ENCODE measurements at places on chromosomes 6 and 20.

GRCh38 chr6:88513471-88513870 is 347.3 kb upstream of the CNR1 start:
- no peak for DNase-seq

DNA sequence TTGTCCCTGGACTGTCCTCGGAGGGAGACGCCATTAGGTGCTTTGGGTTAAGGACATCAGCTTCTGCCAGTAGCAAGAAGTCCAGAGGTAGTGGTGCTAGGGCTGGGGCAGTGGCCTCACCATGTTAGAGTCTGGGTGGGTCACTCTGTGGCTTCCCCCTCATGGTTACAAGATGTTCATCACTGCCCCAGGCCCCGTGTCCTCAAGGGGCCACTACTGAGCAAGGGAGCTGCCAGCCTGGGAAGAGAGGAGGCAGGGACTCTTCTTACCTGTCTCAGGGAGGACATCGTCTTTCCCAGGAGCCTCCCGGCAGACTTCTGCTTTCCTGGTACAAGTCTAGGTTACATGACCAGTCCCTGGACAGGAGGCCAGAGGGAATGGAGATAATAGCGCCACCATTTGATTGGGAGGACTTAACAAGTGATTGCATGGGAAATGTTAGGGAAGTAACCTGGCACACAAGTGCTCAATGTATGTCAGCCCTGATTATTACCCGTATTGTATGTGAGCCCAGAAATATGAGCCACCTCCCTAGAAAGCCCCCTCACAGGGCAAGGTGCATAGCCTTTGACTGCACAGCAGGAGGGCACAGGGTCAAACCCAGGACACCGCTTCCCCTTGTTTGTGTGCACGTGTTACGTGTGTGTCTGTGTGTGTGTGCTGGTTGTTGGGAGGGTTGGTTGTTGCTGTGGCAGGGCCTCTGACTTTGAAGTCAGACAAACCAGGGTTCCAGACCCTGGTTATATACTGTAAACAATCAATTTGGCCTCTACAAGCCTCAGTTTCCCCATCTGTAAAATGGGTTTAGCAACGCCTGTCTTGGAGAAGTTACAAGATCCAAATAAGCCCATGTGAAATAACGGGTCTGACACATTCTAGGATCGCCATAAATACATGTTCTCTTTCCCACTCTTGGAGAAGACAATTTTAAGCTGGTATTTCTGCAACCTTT is 30.0 kb downstream of the SIRPA start:
- no peak for DNase-seq

DNA sequence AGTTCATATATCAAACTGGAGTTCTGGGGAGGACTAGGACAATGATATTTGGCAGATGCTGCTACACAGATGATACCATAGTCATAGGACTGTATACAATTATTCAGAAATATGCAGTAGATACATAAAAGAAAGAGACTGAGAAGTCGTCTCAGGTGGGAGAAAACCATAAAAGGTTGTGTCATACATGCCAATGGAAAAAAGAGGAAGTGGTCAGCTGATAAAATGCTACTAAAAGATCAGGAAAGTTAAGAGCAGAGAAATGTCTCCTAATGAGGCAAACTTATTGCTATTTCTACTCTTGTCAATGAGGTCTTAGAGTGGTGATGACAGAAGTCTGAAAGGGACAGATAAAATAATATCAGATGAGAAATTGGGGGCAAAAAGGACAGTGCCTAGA is 407.6 kb downstream of the COL12A1 start:
- DNase-seq = no peak

- peak; percentile 12 for DNase-seq
These were observed 816 bp upstream of the MAN1A1 start for GRCh38 chr6:119350202-119350951.

GRCh38 chr20:19210391-19211155 is 1.9 kb upstream of the SLC24A3 start:
- DNase-seq = no peak

- DNase-seq = no peak
These were observed 43.5 kb downstream of the ANKRD60 start for GRCh38 chr20:58184984-58185383.

- no peak for DNase-seq
These were observed 64.2 kb downstream of the TFAP2A start for GRCh38 chr6:10350720-10351119.

DNA sequence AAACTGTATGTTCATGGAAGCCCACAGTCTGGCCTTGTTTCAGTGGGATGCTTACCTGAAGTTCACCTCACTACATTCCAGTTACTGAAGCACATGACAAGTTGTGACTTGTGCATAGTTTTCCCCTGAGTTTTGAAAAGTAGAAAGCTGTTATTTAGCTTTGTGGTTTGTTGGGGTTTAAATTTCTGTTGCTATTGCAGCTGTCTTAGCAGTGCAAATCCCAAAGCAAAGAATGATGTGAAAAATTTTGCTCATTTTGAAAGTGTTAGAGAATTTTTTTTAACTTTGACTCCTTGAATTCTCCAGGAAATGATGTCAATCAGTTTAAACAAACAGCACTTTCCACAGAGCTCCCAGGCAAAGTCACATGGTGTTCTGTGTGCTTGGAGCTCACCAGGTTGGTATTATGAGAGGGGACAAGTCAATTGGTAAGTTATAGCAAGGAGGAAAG is 268.4 kb downstream of the ADGRG6 start:
- no peak for DNase-seq

DNA sequence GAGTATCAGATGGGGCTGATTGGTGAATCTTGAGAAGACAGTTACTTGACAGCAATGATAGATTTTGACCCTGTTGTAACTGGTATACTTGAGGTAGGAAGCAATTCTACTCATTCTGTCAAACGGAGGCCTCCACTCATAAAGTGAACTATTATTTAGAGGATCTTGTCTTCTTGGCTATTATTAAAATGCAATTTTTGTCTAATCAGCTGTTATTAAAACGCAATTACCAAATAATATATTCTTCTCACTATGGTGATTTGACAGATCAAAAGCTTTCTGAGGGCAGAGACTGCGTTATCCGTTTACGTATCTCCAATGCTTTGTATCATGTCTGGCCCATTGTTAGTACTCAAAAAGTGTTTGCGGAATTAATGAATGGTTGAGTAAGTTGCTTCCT is 120.7 kb downstream of the MACROD2 start:
- DNase-seq = no peak

GRCh38 chr20:57708694-57709673 is 831 bp downstream of the PMEPA1 start:
- DNase-seq = no peak

- DNase-seq = no peak
These were observed 11.5 kb upstream of the SCP2D1 start for GRCh38 chr20:18802012-18802634.

GRCh38 chr6:124888581-124889371 is 73.5 kb upstream of the RNF217 start:
- DNase-seq = no peak

GRCh38 chr6:119544325-119545175 is 195.0 kb upstream of the MAN1A1 start:
- DNase-seq = no peak

DNA sequence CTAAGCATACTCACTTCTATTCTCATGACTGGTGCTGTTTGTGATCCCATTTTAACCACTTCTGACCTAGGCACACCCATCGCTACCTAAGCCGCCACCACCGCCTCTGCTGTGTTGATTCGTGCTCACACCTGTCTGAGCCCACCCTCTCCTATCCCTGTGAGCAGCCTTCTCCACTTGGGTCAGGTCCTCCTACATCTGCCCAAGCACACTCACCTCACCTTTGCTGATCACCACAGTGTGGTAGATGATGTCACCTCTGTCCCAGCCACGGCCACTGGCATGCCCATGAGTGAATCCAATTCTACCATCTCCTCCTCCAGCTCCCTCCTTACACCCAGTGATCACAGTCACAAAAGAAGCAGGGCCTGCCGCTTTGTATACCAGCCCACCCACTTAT is 20.8 kb downstream of the MUC22 start:
- no peak for DNase-seq

DNA sequence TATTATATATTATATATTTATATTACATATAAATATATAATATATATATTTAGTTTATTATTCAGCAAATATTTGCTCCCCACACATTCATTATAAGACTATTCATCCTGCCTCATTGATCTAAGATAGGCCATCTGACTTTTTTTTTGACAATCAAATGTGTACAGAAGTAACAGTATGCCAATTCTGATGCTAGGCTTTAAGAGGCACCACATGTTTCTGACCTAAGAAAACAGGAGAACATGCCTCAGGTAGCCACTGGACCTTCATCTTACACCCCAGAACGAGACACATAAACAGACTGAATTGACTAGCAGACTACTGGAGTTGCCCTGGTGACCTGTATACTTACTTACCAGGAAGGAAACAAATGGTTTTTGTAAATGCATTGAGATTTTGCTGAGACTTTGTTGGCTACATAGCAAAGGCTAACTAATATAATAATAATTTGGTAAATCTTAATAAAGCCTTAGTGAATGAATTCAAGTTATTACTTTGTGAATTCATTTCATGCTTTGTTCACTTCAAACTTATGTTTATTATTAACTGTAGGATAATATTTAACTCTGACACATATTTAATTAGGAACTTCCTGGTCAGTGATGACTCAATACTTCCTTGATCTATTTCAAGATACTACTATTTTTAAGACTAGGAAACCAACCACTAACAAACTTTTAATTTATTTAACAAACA is 13.4 kb upstream of the MYO6 start:
- DNase-seq = no peak

DNA sequence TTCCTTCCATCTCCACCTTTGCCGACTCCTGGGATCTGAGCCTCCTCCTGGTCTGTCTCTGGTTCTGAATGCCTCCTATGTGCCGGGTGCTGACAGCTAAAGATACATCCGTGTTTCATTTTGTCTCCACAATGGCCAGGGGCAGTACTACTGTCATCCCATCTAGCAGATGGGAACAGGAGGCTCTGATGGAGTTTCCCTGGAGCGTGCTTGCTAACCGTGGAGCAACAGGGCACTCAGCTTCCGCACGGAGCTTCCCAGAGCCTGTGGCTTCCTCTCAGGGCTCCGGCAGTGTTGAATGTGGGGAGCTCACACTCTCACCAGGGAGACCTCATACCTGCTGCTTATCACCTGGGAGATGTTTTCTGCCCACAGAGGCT is 11.9 kb upstream of the NPBWR2 start:
- no peak for DNase-seq

DNA sequence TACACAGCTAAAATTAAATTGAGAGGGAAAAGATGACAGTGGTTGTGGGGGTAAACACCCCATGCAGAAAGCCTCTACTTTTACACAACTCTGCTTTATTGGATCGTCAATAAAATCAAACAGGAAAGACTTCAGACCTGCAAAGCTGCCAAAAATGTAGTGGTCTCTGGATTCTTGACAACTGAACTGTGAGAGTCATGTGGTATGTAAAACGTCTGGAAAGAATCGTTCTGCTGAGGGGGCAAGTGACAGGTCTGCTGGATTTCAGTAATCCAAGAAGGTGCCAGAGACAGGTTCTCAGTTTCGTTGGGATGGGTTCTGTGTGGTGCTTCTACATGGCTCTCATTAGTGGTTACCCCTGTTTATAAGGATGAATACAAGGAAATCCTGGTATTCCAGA is 63.3 kb downstream of the TSPYL4 start:
- no peak for DNase-seq

GRCh38 chr20:63367446-63368055 is 6.4 kb upstream of the CHRNA4 start:
- DNase-seq = no peak

GRCh38 chr20:4689220-4689619 is 32.5 kb upstream of the PRND start:
- no peak for DNase-seq

- no peak for DNase-seq
These were observed 113.8 kb downstream of the PRND start for GRCh38 chr20:4835244-4836177.

DNA sequence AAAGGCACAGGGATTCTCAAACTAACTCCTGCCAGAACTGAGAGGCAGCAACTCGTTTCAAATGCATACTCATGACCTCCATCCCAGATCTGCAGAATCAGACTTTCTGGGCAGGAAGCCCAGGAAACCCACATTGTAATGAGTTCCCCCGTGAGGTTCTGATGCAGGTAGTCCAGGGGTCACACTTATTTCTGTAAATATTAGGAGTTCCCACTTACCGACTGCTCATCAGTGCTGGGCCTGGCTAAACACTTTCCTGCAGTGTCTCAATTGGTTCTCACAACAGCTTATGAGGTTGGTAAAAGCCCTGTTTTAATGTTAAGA is 11.6 kb downstream of the DUSP15 start:
- DNase-seq = no peak

GRCh38 chr20:47768016-47768824 is 17.1 kb downstream of the SULF2 start:
- DNase-seq = no peak

DNA sequence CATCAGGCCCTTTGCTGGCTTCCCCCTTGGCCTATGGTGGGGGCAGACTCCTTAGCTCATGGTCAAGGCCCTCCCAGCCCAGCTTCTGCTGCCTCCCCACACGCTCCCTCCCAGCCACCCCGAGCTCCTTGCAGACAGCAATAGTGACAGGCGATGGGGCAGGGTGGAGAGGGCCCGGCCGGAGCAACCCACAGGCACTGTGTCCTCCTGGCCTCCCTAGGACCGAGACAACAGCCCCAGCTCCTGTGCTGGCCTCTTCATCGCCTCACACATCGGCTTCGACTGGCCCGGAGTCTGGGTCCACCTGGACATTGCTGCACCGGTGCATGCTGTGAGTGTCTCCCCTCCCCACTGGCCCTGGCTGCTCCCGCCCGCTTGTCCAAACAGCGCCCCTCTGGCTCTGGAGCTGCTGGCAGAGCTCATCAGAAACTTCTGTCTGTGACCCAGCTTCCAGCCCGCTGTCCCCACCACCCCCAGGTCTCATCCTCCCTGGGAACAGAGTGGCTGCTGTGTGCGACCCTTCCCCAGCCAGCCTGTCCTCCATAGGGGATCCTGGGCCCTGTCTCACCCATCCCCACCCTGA is 21.8 kb downstream of the NPEPL1 start:
- no peak for DNase-seq

DNA sequence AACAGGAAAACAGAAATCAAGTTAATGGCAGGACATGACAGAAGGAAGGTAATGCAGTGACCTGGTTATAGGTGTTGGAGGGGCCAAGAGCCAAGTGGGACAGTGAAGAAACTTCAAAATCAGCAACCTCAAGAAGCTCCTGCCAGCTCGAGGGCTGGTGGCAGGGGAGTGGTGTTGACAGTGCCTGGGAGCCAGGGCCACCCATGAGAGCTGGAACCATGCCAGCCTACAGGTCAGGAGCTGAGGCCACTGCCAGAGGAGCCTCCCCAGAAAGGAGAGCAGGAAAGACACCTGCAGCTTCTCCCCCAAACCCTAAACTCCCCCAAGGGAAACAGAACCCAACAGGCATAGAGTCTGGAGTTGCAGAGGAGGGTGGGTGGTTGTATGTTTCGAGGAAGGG is 262.1 kb downstream of the LRFN2 start:
- DNase-seq = no peak

DNA sequence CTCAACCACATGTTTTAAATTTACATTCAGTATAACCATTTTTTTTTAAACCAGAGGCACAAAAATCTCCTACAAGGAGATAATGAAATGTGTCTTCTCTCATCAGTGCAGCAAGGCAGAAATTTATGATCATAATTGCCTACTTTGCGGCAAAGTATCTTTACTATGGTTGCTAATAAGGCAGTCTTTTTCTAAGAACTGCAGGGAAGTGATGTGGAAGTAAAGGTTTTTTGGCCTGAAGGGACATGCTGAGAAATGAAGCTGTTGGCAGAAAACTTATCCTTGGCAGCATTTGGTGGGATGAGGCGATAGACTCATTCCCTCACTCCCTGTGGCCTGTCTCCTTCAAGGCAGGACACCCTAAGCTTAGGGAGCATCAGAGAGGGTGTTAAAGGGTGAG is 48.7 kb downstream of the SCGN start:
- no peak for DNase-seq

- DNase-seq = no peak
These were observed 42.8 kb upstream of the SLC23A2 start for GRCh38 chr20:5044075-5044620.
